ENCODE measurements at places on chromosomes 11 and 22.

GRCh38 chr11:2837096-2837601 lies 48.4 kb downstream of the CDKN1C start:
- no peak for DNase-seq

DNA sequence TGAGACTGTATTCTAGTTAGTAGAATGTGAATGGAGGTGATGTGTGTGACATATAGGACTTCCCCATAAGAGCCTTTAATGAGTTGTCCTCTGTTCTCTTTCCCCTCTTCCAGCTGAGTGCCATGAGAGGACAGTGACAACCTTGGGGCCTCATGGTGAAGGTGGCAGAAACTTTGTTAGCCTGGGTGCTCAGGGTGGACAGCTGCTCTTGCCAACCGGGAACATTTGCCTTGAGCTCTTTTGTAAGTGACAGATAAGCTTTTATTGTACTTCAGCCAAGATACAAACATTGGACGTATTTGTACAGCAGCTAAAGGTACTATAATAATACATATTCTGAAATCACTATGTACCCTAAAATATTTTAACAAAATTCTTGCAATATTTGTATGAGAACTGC lies 33.0 kb upstream of the PLET1 start:
- no peak for DNase-seq

- DNase-seq, result no peak
Observed at GRCh38 chr11:88489030-88489429, 151.5 kb upstream of the CTSC start.

- DNase-seq, result no peak
Observed at GRCh38 chr11:69217276-69218105, 61.8 kb downstream of the SMIM38 start.

GRCh38 chr11:75811485-75811884 lies 3.5 kb upstream of the UVRAG start:
- DNase-seq, result no peak

GRCh38 chr11:44634401-44635281 lies 69.2 kb downstream of the CD82 start:
- no peak for DNase-seq

DNA sequence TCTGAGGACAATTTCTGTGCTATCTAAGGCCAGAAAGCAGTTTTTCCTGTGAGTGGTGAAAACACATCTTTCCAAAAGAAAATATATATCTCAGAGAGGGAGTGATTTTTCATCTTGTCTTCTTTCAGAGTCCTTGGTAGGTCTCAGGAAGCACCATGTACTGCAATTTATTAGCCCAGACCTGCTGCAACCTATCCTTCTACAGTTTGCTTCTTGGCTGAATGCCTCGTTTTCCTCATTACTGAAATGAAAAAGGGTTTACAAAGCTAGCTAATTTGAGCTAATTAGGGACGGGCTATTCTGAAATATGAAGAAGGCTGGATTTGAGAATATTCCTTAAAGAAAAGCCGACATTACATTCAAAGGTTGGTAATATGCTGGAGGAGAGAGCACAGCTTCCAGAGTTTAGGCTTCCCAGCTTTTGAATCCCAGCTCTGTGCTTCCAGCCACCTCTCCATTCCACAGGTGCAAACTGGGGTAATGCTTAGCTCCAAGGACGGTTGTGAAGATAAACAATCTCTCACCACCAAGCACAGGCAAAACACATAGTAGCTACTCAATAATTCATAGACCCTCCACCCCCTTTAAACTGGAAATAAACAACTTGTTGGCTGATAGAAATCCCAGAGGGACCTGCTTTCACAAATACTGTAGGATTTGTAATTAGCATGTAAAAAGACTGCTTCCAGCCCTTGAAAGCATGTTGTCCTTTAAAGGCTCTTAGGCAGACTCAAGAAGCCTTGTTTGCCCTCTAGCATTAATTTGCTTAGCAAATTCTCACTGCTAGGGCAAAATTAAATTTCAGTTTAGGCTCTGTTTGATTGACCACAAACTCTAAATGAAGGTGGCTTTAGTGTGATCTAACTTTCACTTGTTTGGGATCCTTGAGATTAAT lies 24.5 kb upstream of the SESN3 start:
- DNase-seq, result no peak

DNA sequence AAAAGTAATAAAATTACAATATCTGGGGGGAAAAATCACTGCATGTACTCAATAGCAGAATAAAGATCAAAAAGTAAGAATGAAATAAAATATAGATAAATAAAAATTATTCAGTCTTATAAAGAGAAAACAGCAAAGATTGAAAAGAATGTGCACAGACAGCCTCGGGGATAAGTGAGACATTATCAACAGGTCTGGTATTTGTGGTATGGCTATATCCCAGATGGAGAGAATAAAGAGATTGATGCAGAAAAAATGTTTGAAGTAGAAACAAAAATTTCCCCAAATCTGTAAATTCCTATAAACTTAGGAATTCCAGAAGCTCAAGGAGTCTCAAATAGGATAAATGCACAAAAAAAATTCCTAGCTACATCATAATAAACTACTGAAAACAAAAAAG lies 74.5 kb upstream of the LUZP2 start:
- DNase-seq, result no peak

Measured in stimulated activated CD8-positive, alpha-beta memory T cell treated with anti-CD3 and anti-CD28 coated beads, Interleukin-4, amount 100 ng/mL, for 4 hours (primary cell).